ENCODE measurements at places on chromosomes 1 and 21.

- DNase-seq, result no peak
These were observed 55.1 kb upstream of the ADARB1 start for GRCh38 chr21:45019076-45019886.

DNA sequence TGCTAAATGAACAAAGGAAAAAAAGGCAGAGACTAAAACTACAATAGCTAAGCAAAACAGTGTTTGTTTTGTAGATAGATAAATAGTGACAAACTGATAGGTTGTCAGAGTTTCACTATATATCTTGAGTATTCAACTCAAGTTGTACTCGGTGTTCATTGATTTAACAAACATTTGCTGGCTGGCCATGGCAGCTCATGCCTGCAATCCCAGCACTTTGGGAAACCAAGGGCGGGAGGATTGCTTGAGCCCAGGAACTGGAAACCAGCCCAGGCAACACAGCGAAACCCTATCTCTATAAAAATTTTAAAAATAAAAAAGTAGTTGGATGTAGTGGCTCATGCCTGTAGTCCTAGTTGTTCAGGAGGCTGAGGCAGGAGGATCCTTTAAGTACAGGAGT is 17.3 kb downstream of the C1orf185 start:
- no peak for DNase-seq

- no peak for DNase-seq
These were observed 27.1 kb upstream of the RERE start for GRCh38 chr1:8844501-8845006.

- DNase-seq, result no peak
These were observed 10.4 kb upstream of the FLG start for GRCh38 chr1:152335399-152335798.

GRCh38 chr1:167629681-167630567 is at the start of gene RCSD1:
RCSD1 (plus strand) TSS chr1:167630232; CDS start chr1:167630424, 192 bp downstream.
- DNase-seq, result no peak

DNA sequence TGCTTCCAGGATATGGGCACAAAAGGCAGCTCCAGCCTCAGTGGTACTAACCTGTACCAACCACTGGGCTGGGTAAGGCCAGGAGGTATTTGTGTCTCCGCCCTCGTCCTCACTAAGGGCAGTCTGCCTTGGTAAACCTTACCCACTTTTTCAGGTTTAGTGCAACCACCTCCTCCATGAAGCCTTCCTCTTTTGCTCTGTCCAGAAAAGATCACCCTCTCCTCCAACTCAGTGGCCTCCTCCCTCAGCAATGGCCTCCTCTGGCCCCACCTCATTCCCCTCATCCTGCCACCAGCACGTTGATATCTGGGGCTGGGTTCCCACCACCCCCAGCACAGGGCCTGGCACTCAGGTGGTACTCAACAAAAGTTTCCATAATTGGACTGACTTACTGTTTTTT is 161.5 kb downstream of the GRIK3 start:
- no peak for DNase-seq

All from Caki2 (cell line).